ENCODE measurements at places on chromosomes 6 and 20.
A peak's percentile ranks its signal among the peaks of the same experiment; 100 is the strongest.

GRCh38 chr6:5672581-5673011 is 334.1 kb downstream of the NRN1 start:
- DNase-seq, result no peak

GRCh38 chr6:96942676-96943075 is 18.1 kb downstream of the KLHL32 start:
- no peak for DNase-seq

- no peak for DNase-seq
These were observed 50.6 kb upstream of the LOC128125822 start for GRCh38 chr6:63521475-63522210.

- DNase-seq, result no peak
These were observed 156.6 kb downstream of the LRRC1 start for GRCh38 chr6:53951383-53951782.

DNA sequence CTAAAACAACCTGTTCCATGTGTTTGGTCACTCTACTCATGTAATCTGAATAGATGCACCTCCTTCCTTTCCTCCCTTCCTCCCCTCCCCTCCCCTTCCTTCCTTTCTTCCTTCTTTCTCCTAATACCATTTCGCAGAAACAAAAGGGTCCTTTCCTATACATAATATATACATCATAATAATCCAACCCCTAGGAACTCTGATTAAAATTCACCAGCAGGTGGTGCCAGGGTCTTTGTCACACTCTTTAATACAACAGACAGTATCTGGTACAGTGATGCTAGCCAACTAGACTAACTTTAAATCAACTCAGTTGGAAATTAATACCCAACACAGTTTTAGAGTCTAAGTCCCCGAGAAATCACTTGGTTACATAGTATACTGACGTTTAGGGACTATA is 181.2 kb upstream of the SHLD1 start:
- peak; percentile 8 for DNase-seq

DNA sequence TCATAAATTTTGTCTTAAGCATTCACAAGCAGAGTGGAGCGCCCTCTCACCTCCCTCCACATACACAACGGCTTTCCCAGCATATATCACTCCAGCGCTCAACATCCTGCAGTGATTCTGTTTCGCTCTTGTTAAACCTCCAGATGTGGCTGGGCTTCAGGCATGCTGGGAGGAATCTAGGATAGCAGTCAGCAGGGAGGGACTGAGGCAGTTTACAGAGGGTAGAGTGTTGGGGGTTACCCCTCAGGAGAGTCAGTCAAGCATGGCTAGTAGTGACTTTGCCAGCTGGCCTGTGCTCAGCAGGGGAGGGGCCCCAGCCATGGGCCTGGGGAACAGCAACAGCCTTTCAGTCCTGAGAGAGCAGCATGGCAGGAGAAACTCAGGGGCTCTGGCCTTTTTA is 161.4 kb upstream of the FLRT3 start:
- DNase-seq, result peak; percentile 20

- DNase-seq, result no peak
These were observed 413.0 kb downstream of the PREX1 start for GRCh38 chr20:48414786-48415185.

GRCh38 chr6:24951811-24952299 is 16.1 kb upstream of the RIPOR2 start:
- no peak for DNase-seq

- DNase-seq, result no peak
These were observed 52.4 kb downstream of the SCAND1 start for GRCh38 chr20:35901678-35902544.

- DNase-seq, result peak; percentile 42
These were observed 40.9 kb downstream of the ZFP64 start for GRCh38 chr20:52150440-52151258.

GRCh38 chr6:4640139-4640538 is 136.1 kb upstream of the CDYL start:
- no peak for DNase-seq

DNA sequence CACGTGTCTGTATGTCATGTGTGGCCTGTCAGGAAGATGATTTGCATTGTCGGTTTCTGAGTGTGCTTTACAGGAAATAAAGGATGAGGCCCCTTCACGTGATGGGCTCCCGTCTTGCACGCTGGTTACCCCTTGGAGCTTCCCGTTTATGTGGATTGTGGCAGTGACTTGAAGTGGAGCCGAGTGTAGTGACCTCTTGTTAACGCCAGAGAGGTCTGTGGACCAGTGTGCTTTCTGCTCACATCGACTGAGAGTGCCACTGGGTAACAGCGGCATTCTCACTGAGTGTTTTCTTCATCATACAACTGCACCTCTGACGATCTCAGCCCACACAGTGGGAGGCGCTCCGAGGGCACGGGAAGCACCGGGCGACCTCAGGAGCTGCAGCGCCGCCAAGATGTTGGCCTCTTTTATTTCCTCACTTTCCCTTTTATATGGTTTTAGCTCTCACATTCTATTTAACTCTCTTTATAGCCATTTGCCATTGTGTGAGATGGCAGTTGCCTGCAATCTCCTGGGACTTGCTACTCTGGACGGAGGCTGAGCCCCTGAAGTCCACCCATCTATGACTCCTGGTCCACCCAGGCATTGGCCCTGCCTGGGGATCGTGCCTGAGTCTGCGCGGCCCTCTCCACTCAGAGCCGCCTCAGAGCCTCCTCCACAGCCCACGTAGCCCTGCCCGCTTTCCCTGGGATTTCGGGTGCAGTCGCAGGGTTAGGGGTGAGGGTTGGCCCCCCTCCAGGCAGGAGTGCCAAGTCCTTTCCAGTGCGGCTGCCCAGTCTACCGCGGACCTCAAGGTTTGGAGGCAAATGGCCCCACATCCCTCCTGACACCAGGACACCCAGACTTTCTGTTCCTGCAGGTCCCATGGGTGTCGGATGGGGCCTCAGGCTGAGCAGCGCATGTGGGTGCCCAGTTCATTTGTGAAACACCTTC is 238.9 kb downstream of the ERMARD start:
- DNase-seq, result no peak

DNA sequence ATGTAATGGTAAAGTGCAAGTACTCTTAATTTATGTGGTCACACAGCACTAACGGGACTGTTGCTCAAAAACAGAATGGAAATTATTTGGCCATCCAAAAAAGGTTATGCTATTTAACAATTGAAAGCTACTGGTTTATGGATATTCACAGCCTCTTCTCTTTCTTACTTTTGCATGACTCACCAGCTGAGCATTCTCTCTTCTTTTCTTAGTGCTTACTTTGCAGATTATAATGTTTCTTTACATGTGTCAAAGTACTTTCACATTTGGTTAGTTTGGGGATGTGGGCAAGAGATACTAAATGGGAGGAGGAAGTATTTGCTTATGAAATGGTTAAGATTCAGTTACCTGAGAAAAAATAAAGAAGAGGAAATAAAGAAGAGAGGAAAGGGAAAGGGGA is 610.5 kb downstream of the HTR1B start:
- DNase-seq, result no peak

DNA sequence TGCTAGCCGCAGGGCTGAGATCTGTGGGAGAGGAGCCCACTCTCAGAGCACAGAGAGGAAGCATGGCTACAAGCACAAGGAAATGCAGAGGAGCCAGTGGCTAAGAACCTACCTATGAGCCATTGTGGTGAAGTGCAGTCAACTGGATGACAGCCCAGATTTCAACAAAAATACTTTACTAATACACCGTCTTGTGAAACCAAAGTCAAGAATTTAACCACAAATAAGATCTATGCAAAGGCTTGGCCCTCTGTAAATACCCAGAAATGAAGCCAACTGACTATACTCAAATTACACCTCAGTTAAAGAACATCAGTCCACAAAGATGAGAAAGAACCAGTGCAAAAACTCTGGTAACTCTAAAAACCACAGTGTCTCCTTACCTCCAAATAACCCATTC is 40.1 kb upstream of the PTCHD4 start:
- DNase-seq, result no peak

GRCh38 chr6:125529061-125529460 is 220.4 kb upstream of the HEY2 start:
- DNase-seq, result no peak

DNA sequence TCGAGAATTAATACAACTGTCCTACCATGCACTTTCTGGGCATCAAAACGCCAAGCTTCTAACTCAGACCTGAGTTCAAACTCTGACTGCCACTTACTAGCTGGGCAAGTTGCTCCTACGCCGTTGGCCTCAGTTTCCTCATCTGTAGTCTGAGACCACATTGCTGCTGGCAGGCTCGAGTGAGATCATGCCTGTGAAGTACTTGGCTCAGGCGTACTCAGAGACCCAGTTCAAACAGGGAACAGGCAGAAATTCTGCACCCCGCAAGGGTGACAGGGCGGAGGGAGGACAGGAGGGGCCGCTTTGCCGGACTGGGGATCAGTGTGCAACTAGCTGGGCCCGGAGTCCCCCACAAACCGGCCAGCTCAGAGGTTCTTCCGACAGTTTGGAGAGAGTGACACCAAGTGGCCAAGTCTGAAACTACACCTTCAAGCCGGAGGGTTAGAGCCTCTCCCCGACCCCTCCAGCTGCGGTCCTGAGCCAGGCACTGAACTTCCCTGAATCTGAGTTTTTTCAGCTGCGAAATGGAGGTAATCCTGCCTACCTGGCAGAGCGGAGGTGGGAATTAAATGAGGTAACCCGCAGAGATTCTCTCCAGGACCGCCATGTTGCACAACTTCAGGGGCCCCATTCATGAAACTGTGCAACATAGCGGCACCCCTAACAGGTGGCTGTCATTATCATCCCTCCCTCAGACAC is 46.0 kb upstream of the PTPN1 start:
- DNase-seq, result peak; percentile 13

DNA sequence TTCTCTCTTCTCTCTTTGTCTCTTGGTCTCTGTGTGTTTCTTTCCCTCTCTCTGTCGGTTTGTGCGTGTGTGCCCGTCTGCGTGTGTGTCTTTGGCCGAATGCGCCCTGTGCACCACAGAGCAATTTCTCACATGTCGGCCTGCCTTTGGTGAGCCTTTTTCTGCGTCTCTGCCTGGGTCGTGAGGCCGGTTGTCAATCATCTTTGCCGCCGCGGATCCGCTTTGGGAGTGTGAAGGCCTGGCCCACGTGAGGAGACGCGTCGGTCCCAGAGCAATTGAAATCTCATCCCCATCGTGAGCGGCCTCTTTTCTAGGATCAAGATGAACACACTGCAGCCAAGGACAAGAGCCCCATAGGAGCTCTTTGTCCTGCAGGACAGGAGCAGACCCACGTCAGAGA is 580.7 kb upstream of the ZNF337 start:
- DNase-seq, result no peak

DNA sequence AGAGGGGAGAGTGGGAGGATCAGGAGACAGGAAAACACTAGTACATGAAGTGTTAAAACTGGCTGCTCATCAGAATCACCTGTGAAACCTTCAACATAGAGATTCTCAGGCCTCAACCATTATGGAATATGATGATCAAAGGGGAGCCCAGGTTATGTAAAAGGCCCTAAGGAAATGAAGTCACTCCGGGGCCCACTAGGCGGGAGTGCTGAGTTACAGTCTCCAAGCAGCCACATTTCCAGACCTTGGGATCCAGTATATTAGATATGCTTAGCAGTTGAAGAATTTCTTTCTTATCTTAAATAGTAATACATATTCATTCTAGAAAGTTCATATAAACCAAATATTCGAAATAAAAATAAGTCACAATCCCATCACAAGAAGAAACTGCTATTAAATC is 476.3 kb downstream of the PRKN start:
- DNase-seq, result no peak

DNA sequence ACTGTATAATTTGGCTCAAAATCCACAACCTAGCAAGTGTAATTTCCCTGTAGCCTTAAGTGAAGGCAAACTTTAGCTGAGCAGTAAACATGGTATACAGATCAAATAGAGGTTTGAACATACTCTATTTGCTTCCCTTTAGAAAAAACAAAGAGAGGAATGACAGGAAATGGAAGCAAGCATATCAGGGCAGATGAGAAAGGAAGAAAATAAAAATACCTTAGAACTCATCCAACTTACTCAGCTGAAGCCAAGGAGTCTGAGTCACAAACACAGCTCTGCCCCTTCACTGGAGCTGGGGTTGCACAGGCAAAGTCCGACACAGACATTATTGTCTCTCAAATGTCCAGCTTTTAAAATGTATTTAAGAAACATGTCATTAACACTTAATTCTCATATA is 379.9 kb upstream of the IRAK1BP1 start:
- DNase-seq, result no peak

- no peak for DNase-seq
These were observed 37.2 kb downstream of the ZNF341 start for GRCh38 chr20:33769043-33769442.

DNA sequence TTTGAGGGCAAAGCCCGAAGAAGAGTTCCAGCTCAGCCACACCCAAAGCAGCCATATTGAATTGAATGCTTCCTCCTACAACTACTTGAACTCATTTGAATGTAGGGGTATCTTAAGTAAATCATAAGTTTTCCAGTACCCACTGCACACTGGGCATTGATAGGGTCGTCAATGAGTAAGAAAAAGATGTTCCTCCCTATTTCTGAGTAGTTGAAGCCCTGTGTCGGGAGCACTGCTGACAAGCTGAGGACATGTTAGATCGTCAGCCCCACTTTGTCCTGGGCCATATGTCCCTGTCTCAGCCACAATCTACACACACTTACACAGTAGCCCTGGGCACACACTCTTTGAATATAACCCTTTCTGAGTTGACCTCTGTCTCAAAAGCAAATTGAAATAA is 105.7 kb downstream of the ARHGAP18 start:
- DNase-seq, result no peak

DNA sequence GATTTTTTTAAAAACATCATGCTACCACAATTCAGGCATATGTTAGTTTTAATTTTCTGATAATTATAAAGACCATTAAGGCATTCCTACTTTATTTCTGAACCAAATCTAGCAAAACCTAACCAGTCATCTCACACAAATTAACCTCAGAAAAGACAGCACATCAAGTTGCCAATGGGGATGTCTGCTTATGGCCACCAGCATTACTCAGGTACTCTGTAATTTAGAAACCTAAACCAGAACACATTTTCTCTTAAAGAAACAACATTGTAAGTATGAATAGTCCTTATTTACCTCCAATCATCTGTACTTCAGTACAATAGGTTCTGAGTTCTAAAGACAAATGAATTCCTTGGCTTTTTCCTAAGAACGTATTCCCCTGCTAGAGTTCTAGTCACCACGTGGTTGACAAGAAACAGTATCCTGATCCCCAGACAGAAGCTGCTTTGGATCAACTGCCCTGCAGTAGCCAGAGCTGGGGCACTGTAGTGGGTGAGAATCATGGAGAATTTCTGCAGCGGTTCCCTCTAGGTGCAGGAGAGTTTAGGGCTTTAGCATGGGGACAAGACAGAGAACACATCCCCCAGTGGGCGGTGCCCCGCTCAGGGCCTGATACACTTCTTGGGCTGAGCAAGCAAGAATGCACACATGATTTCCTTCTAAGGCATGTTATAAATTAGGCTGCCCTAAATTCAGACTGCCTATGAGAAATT is 15.4 kb downstream of the GCLC start:
- no peak for DNase-seq

GRCh38 chr6:112606656-112607435 is 259.7 kb downstream of the RFPL4B start:
- no peak for DNase-seq

Measured in NCI-H2029 treated with DMSO at 0.1 percent for 48 hours (cell line).